ENCODE measurements at places on chromosomes 16 and 17. TPM values are rescaled to one million over a fixed set of nuclear protein-coding genes. Genes with fewer than 3 reads are reported as not detected.

DNA sequence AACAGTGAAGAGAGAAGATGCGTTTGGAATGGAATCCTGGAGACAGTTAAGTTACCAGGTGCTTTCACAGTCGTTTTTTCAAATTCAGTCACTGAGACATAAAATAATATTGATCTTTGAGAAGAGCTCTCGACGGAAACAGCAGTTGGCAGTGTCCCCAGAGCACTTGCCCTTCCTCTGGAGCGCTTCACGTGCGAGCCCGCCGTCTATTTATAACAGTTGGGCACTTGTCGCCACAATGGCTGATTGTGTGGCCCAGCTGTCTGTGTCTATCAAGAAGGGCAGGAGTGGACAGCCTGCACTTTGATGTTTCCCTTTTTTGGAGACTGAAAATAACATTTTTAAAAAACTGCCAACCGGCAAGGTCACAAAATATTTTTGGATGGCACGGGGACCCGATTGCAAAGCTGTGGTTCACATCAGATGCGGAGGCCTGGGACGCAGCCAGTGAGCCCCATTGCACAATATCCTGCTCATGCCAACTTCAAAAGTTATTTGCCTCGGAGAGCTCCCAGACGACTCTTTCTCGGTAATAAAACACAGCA is 62.9 kb downstream of the ADCY9 start:
- DNase-seq = peak; percentile 97

- peak; percentile 56 for DNase-seq
Measured at GRCh38 chr16:76278980-76279379, 1.8 kb downstream of the CNTNAP4 start.

GRCh38 chr17:68346448-68346847 is 55.2 kb downstream of the ARSG start:
- no peak for DNase-seq

TGFB1I1 gene
- total RNA-seq = 57.7 TPM

DNA sequence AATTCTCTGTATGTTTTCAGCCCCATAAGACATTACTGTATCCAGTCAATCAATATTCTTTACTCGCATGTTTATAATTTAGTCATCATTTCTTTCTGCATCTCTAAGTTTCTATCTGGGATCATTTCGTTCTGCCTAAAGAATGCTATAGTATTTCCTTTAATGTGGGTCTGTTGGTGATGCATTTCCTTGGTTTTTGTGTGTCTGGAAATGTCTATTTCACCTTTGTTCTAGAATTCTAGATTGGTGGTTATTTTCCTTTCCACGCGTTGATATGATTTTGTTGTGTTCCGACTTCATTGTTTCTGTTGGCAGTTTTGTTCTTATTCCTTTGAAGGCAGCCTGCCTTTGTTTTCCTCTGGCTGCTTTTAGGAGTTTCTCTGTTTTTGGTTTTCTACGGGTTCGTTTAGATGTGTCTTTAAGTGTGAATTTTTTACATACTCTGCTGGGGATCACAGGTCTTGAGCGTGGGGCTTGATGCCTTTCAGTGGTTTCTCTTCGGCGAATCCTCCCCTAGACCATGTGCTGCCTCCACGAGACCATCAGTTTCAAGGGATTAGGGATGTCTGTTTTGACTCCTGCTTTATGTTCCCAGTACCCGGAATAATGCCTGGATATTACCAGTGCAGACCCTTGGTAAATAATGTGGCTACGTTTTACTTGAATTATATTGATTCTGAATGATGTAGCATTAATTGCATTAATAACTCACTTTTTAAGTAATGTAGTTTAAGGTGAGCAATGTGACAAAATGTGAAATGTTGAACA is 23.5 kb downstream of the POLR3E start:
- no peak for DNase-seq

GRCh38 chr16:85471469-85472431 is 141.4 kb upstream of the GSE1 start:
- no peak for DNase-seq

ZNRF1 gene
- total RNA-seq = 31.3 TPM

DNASE1 gene
- total RNA-seq = 41.1 TPM

DNA sequence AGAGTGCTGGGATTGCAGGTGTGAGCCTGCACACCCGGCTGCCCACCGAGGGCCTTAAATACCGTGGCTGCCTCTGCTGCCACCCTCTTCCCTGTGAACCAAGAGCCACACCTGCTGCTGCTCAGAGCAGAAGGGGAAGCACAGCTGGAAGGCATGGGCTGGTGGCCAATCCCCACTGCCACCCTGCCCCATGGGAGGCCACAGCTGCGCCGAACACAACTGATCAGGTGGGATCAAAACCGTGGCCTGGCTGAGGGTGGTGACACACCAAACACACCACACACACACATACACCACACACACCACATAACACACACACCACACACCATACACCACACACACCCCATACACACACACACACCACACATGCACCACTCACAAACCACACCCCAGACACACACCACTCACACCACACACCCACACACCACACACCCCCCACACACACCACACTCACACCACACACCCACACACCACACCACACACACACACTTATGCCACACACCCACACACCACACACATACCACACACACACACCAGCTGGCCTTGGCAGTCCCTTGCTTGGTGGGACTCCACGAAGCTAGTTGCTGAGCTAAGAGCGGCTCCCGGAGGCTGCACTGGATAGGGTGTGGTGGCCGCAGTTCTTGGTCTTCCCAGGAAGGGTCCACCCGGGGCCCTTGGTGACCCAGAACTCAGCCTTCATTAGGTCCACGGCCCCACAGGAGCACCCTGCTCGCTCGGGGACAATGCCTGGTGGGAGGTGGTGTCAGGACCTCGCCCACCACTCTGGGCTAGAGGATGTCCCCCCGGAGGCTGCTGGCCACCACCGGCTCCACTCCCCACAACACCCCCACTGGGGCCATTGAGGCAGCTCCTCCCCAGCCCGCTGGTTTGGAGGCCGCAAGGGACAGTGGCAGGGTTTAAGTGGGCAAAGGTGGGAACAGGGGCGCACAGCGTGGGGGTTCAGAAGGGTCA is 14.9 kb downstream of the CEP131 start:
- peak; percentile 70 for DNase-seq

- DNase-seq = no peak
Measured at GRCh38 chr16:19809693-19810092, 75.0 kb downstream of the GPRC5B start.

DNA sequence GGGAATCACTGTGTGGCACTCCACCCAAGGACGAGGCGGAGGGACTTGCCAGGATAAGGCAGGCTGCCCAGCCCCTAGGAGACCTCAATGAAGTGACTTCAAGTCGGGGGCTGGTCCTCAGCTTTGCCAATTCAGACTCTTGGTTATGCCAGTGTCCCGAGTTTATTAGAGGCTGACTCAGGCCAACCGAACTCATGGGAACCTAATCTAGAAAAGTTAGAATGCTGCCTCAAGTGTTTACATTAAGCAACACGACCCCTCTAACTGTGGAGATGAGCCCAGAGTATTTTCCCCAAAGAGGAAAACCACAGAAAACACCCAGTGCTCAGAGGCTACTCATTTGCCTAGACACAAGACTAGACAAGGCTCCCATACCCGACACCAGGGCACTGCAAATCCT is 1.1 kb upstream of the TEKT3 start:
- DNase-seq = no peak

ALDH3A1 gene
- total RNA-seq = 17.1 TPM

DNA sequence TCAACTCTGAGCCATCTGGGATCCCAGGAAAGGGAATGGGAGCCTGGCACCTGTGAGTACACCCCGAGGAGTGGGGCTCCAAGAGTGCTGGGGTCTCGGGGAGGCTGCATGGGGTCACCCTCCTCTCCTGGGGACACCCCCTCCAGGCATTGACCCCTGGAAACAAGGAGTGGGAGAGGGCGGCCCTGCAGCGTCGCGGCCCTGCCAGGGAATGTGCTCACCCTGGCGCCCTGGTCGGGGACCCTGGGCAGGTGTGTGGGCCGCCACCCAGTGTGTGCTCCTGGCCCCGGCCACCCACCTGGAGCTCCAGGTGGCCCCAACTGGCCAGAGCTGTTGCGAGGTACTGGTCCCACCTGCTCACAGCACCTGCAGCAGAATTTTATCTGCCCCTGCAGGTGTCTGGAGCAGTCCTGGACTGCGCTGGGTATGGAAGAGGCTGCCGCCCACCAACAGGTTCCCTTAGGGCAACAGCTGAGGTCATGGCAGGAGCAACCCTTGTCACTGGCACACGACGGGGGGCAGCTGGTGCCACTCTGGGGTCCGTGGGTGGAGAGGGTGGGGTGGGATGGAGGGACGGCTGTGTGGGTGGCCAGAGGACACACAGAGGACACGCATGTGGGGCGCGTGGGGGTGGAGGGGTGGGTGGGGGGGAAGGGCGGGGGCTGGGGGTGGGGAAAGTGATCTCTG is 5.4 kb upstream of the PABPN1L start:
- no peak for DNase-seq

DNA sequence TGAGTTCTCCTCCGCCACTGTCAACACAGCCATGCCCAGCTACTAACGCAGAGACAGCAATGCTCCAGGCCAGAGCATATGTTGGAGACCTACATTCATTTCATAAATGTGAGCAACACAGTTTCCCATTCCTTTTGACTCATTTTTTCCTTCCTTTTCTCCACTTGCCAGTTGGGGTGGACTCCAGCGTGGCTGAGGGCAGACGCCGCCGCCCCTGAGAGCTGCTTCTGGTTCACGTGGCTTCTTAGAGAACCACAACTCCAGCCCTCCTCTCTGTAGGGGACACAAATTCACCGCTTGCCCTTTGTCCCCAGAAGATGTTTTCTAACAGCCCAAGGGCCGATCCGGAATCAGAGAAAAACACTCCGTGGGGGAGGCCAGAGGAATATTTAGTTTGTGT is 45.8 kb upstream of the ZCCHC14 start:
- no peak for DNase-seq

DNA sequence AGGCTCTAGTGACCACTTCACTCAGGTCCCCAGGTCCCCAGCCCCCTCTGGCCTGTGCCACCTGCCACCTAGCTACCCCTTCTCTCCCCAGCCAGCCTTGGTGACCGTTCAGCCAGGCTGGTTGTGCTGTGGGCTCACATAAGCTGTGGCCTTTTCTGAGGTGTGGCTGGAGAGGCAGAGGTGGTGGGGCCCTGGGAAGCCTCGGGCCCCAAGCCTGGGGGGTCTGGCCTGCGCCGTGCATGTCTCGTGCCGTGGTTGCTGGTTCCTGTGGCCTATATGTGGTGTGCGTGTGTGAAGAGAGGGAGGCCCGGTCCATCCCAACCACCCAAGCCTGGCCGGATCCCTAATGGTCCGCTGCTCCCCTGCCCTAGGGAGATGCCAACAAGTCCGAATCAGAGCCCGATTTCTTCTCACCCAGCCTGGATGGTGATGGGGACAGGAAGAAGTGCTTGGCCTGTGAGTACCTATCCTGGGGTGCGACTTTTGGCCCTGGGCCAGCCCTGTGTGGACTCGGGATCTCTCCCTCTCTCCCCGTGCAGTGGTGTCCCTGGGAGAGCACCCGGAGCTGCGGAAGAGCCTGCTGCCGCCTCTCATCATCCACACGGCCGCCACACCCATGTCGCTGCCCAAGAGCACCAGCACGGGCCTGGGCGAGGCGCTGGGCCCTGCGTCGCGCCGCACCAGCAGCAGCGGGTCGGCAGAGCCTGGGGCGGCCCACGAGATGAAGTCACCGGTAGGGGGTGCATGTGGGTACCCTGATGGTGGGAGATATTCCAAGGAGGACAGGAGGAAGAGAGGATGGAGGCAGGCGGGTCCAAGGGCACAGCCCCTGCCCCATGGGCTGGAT is 35.9 kb downstream of the CACNA1G start:
- DNase-seq = no peak

GABARAPL2 gene
- 97.4 TPM for total RNA-seq

DNA sequence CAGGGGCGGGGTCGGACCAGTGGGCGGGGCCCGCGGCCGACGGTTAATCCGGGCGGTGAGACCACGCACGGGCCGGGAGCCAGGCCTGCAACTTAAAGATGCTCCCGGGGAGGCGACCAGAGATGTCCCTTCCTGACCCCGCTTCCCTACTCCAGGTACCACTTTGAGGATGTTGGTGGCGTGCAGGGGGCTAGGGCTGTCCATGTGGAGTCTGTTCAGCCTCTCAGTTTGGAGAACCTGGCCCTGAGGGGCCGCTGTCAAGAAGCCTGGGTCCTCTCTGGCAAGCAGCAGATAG is 580 bp downstream of the RANGRF start:
- no peak for DNase-seq

EXOC3L1 gene
- total RNA-seq = 3.6 TPM

MT1E gene
- 16.3 TPM for total RNA-seq

DNA sequence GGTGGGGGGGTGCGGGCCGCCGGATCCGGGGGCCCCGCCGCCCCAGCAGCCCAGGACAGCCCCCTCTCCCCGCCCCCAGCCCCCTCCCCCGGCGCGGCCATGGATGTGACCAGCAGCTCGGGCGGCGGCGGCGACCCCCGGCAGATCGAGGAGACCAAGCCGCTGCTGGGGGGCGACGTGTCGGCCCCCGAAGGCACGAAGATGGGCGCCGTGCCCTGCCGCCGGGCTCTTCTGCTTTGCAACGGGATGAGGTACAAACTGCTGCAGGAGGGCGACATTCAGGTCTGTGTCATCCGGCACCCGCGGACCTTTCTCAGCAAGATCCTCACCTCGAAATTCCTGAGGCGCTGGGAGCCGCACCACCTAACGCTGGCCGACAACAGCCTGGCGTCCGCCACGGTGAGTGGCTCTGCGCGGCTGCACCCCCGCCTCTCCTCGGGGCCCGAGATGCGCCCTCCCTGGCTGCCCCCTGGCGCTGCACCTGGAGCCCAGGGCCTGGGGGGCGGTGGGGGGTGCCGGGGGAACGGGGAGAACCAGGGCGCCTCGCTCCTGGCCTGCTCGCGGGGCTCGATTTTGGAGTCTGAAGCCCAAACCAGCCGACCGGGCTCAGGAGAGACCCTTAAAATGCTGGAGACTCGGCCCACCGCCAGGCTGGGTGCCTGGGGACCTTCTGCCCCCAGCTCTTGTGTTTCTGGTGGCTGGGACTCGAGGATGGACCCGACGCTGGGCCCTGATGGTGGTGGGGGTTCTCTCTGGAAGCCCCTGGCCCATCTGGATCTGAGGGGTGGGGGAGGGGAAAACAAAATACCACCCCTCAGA is 744 bp downstream of the CMIP start:
- DNase-seq = peak; percentile 51

DNA sequence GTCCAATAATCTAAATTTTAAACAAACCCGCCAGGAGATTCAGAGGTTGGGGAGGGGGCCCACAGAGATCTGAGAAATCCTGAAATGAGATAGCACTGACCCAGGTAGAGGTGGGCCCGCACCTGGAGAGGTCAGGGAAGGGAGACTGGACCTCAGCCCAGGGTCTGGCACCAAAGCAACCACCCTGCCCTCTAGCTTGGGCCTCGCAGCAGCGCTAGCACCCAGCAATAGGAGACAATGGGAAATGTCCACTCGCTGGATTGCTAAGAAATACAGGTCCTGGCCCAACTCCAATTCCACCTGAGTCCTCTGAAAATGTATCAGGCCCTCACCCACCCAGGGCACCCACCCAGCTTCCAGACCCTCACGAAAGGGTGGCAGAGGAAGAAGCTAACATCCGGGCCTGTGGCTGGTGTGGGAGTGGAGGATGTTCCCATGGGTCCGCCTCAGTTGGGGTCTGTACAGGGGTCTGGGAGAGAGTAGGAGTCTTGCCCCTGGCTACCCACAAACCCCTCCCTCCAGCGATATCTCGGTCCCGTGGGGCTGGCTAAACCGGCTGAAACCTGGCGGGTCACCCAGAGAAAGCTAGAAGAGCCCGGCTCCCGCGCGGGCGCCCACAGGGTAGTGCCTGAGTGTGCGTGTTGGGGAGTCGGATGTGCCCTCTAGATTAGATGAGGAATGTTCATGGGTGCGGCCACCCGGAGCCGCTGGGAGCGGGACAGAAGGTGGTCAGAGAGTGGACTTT is 1.1 kb downstream of the PLLP start:
- no peak for DNase-seq

All from tongue (tissue), 3 donors.